ENCODE measurements at places on chromosomes 11 and 22.

- no peak for DNase-seq
These were observed 23.4 kb upstream of the GRK3 start for GRCh38 chr22:25540908-25541660.

DNA sequence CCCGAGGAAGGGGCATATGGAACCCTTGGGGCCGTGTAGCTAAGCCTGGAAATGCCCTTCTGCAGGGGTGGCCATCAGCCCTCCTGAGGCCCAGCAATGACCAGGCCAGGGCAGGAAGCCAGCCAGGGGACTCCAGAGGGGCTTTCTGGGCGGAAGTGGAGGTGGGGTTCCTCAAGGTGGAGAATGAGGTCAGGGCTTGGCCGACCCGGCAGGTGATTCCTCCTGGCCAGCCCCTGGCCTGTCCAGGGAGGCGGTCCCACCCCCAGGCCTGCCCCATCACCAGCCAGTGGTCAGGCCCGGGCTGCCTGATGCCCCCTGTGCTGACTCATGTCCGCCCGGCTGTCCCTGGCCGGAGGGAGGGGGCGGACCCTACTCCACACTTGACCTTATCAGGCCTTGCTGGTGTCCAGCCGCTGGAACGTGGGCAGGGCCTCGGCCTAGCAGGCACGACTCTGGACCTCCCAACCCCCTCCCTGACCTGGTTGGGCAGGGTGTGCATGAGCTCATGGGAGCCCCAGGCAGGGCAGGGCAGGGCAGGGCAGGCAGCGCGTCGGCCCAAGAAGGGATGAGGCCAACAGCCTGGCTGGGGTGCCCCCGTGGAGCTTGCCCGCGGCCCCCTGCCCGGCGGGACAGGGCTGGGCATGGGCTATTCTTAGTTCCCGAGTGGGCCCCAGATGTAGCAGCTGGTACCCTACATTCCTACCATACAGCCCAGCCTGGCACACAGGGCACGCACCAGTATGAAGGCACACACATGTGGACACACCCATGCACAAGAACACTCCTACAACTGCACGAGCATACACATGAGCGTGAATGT lies 35.9 kb downstream of the RPL3 start:
- DNase-seq = no peak

- DNase-seq = no peak
These were observed 87.7 kb downstream of the GRAMD1B start for GRCh38 chr11:123517559-123518364.

- peak; percentile 80 for DNase-seq
These were observed 141.2 kb downstream of the CSNK2A3 start for GRCh38 chr11:11211888-11212287.

GRCh38 chr11:128331317-128331716 lies 256.0 kb downstream of the ETS1 start:
- DNase-seq = no peak

- peak; percentile 49 for DNase-seq
These were observed 132.4 kb downstream of the TTC28 start for GRCh38 chr22:28547132-28547842.

- DNase-seq = no peak
These were observed 10.6 kb downstream of the LRRC55 start for GRCh38 chr11:57192316-57192715.

- no peak for DNase-seq
These were observed 50.7 kb downstream of the BMAL1 start for GRCh38 chr11:13328286-13328685.

DNA sequence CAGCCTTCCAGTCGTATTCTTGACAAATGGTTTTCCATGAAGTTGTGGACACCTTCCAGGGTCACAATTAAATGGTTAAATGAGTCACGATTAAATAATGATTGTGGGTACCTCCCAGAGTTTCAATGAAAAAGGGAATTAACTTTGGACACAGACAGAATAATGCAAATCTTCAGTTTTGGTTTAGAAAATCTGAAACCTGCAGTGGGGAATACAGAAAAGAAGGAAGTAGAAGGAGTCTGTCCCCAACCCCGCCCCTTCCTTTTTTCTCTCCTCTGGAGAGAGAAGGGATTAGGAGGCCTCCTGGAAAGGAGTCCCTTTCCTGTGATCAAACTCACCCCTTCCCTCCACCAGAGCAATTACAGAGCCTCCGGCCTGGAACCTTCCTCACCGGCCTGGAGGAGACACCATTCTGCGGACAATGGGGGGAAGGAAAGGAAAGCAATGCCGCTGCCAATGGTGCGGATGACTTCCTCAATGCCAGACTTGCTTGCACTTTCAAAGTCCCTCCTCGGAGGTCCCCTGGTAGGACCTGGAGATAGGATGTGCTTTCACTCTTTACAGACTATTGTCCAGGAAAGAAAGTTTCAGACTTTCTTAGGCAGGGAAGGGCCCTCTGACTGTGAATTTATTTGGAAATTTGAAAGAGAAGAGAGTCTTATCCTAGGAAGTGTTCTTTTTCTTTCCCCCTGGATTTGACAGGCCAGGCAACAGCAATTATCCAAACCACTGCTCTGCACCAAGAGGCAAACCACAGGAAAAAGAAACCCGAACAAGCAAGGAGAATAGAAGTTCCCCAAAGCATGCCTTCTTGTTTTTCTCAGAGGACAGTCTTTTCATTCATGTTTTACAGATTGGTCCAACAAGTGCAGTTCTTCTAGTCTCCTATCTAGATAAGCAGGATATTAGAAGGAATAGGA lies 86.8 kb downstream of the PTPRJ start:
- DNase-seq = no peak

DNA sequence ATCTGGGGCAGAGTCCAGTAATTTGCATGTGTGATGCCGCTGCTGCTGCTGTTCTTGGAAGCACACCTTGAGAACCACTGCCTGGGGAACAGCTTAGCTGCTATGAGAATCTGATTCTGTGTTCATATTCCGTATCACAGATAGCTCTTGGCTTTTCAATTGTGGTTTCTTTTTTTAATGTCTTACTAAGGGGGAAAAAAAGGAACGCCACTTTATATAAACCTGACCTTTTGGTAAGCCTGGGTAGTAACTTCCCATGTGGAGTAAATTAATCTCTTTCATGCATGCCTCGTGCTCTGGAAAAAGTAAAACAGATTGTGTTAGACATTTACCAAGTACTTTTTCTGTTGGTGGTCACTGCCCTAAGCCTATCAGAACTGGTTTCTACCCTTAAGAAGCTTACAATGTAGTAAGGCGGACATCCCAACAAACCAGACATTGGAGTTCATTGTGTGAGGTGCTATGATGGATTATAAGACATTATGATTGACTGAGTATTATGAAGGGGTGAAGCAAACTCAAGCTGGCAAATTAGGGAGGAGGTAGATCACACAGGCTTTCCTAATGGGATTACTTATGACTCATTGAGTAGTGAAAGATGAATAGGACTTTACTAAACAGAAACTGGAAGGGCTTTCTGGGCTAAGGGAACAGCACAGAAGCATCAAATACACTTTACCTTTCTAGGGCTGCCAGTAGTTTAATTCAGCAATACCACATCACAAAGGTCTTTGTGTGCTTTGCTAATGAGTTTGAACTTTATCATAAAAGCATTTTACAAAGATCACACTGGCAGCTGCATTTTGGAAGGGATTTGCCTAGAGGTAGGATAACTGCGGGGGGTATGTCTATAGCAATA lies 64.7 kb downstream of the MAML2 start:
- peak; percentile 43 for DNase-seq

- no peak for DNase-seq
These were observed at the start of gene OR8K3 for GRCh38 chr11:56314844-56315243. Gene OR8K3 (plus strand): TSS chr11:56315144. CDS start chr11:56318307, 3,163 bp downstream.

DNA sequence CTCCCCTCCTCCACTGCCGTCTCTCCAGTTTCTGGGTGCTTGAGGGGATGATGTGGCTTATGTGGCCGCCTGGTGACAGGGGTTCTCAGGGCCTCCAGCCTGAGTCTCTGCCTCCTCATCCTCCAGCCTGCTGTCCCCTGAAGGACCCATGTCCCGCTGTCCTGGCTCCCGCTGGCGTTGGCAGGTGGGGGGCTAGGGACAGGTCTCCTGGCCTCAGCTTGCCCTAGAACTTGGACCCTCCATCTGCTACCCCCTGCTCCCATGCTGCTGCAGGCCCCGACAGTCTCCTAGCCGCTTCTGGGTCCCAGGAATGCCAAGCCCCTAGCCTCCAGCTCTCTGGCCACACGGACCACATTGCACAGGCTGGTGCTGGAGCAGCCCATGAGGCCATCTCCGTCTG lies 13.9 kb upstream of the CELSR1 start:
- no peak for DNase-seq

- no peak for DNase-seq
These were observed 13.1 kb upstream of the CENATAC start for GRCh38 chr11:118984825-118985224.

DNA sequence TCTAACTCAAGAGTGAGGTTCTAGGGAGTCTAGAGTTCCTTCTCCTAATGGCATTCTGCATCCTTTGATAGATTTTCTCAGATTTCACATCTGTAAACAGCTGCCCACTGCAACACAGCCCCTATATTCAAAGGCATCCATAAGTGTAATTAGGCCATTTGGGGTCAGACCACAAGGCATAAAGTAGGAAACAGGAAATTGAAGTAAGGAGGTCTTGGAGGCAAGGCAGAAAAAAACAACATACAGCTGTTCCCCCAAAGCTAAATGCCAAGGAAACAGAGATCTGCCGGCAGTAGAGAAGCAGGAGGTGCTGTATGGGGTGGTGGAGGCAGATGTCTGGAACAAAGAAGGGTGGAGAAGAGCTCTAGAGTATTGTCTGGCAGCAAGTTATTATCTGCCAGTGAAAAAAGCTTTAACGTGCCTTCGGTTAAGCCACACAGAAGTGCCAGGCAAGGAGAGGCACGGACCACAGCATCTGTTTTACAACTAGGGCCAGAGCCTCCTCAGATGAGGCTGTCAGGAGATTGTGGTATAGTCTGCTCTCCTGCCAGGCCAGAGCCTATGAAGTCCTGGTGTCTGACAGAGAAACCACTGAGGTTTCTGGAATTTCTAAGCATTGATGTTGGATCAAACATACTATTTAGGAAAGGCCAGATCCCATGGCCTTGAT lies 100.2 kb upstream of the CHRM4 start:
- no peak for DNase-seq

DNA sequence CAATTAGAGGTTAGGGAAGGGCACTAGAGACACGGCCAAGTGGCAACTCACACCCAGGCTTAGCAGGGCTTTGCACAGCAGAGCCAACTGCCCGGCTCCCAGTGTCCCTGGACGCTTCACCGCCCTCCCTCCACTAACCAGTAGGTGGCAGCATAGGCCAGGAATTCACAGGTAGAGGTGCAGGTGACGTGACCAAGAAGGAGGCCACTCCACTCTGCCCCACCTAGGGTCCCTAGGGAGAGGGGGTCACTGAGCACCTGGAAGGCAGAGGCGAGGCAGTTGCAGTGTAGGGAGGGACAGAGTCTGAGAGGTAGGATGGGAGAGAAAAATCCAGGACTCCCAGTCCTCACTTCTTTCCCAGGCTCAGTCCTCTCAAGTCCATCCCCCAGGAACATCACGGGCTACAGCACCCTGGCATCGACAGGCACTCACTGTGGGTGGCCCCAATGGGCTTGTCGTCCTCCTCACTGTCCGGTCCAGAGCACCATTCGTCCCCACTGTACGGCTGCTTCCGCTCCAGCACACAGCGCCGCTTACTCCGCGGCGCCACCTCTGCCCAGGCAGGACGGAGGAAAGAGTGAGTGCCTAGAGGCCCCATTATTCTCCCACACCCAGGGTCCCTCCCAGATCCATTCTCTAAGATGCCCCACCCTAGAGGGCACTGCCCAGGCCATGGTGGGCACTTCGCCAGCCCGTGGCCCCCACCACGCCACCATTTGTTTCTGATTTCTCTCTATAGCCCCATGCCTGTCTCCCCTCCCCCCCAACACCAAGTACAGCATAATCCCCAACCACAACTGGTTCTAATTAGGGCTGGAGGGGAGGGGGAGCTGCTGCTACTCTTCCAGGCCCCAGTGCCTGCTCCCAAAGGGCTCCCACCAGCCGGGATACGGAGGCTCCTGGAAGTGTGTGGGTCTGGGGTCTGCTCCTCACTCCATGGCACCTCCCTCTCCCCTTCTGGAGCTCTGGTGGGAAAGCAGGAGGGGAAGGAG lies 18.4 kb downstream of the BCL9L start:
- peak; percentile 30 for DNase-seq

- no peak for DNase-seq
These were observed 124.7 kb downstream of the PARVA start for GRCh38 chr11:12502046-12502445.

- no peak for DNase-seq
These were observed 23.1 kb downstream of the RGL4 start for GRCh38 chr22:23713696-23714595.

DNA sequence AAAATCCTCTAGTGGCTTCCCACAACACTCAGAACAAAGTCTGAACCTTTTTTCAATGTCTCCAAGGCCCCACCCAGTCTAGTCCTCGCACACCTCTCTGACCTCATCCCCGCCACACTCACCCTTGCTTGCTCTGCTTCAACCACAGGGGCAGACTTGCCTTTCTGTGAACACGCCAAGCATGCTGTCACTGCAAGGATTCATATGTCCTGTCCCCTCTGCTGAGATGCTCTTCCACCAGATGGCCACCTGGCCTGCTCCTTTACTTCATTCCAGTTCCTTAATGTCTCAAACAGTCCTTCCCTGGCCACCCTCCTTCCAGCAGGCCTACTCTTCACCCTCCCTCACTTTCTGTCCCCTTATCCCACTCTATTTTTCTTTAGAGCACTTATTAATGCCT lies 60.6 kb upstream of the ARHGAP20 start:
- no peak for DNase-seq

- peak; percentile 98 for DNase-seq
These were observed at the start of gene NCAM1 for GRCh38 chr11:112961146-112961668. Gene NCAM1 (plus strand): TSS chr11:112961420.

DNA sequence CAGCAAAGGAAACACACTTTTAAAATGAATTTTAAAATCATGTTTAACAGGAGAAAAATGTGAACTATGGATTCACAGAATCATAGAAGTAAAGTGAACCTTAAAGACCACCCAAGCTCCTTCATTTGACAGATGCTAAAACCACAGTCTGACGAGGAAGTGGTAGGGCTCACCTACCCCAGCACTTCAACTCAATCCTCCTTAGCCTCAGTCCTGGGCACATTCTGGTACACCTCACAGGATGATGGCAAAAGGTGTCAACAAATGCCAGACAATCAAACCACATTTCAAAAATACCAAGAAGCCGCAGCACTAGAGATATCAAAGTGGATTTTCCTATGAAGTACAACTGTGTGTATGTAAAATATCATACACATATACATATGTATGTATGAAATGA lies 43.1 kb downstream of the PITPNB start:
- no peak for DNase-seq

- no peak for DNase-seq
These were observed 41.1 kb upstream of the CHRNA10 start for GRCh38 chr11:3712274-3712673.

DNA sequence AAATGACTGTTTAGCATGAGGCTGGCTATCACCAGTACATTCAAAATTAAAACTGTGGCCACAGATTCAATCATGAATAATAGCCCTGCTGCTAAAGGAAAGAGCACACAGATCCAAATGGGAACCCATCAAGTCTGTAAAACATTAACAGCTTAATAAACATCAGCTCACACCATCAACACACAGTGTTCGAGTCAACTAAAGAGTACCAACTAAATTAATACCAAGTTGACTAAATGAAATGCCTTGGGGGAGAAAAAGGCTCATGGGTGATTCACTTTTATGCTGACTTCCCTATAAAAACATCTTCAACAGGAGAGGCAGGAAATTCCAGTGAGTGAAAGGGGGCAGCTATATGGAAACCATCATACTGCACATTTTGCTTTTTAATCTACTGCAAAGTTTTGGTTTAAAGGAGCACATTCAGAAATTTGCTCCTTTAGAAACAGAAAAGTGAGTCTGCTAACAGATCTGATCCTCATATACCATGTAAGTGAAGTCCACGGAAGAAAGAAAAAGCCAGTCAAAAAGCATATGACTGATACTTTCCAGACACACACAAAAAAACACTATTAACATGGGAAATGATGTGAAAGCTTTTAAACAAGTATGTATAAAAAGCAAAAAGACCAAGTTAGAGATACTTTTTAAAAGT lies 16.3 kb downstream of the LGR4 start:
- no peak for DNase-seq
